CD4-positive, alpha-beta T cell treated with Interleukin-15 for 1 hour (primary cell): ENCODE measurements at places on chromosomes 5 and 9.

DNA sequence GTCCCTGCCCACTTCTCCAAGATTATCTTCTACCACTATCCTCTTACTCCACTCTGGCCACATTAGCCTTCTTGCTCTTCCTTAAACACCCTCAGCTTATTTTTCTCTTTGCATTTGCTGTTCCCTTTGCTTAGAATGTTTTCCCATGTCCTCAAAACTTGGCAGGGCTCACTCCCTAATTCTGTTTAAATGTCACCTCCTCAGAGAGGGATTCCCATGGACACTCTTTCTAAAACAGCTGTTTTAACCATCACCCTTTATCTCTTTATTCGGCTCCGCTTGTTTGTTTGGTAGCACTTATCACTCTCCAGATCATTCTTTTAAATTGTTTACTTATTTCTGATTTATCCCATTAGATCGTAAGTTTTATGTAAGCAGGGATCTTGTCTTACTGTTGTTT lies 278.5 kb downstream of the CWC27 start:
- DNase-seq, result no peak

DNA sequence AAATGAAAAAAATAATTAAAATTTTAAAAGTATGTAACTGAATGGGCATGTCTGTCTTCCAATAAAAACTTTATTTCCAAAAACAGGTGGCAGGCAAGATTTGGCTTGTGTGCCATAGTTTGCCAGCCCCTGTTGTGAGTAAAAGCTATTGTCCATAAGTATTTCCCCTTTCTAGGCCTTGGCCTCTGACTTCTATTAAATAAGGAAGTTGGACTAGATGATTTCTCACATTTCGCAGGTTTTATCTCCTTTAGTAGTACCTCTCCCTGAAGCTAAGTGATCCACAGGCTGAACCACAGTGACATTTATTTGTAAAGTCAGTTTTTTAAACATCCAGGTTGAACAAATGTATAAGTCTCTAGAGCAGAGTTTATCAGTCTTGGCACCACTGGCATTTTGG lies 41.3 kb downstream of the RECK start:
- DNase-seq, result no peak

GRCh38 chr9:88233091-88233490 lies 94.8 kb upstream of the SPATA31C2 start:
- no peak for DNase-seq

DNA sequence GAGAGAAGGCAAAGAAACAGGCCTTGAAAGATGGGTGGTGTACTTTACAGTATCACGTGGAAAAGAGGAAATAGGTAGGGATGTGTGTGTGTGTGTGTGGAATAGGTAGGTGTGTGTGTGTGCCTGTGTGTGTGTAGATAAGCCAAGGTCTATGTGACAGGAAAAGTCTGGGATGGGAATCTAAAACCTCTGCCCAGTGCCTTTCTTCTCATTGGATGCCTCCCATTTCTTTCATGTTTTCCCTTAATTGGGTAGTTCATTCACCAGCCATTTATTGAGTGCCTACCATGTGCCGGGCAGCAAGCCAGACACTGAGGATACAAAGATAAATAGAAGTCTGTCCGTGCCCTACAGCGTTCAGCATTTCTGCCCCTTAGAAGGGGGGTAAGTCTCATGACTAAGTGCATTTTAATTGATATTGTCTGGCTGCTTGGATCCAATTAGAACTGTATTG lies 1.0 kb downstream of the URM1 start:
- no peak for DNase-seq

DNA sequence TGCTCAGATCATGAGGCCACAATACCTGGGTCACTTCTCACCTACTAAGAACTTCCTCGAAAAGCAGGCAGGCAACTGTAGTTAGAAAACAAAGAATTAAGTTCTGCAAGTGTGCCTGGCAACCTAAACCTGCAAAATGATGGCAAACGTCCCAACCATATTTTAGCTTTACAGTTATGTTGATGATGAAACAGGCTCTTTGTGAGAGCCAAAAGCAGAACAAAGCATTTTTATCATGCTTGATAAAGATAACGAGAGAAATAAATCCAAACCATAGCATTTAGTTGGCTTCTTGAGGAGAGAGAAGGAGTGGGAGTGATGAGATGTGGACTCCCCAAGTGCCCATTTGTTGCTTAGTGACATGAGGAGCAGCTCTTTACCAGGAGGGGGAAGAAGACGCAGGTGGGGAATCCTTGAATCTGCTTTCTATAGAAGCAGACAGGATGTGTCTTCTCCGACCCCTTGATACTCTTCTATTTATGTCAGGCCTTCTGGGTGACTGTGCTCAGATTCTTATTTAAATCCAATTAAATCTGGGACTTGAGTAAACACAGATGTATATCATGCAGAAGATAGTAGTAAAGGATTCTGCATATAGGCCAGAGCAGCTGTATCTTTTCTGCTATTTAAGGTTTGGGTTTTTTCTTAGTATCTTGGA lies 221.2 kb downstream of the TMEM167A start:
- DNase-seq, result no peak

DNA sequence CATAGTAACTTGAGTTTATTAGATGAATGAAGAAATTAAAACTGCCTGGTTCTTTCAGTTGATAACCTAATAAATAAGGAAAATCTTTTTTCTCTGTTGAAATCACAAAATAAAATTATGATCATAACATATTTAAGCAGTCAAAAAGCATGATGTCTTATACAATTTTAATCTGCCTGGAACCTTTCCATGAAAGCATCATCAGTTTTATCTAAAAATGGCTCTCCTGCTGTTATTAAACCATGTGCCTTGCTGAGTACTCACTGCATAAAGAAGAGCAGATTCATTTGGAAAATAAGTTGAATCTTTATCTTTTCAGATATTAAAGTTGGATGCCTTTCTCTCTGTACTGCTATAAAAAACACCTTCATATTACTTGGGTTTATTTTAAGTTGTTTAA lies 148.8 kb downstream of the SLC24A2 start:
- DNase-seq, result no peak

GRCh38 chr5:178067755-178068154 lies 45.6 kb upstream of the N4BP3 start:
- no peak for DNase-seq

GRCh38 chr5:161406880-161407279 lies 139.6 kb downstream of the GABRB2 start:
- DNase-seq, result no peak

GRCh38 chr9:2013743-2014475 lies 1.2 kb upstream of the SMARCA2 start:
- DNase-seq, result no peak

- DNase-seq, result no peak
These were observed 50.3 kb downstream of the MAMDC2 start for GRCh38 chr9:70093944-70094343.

DNA sequence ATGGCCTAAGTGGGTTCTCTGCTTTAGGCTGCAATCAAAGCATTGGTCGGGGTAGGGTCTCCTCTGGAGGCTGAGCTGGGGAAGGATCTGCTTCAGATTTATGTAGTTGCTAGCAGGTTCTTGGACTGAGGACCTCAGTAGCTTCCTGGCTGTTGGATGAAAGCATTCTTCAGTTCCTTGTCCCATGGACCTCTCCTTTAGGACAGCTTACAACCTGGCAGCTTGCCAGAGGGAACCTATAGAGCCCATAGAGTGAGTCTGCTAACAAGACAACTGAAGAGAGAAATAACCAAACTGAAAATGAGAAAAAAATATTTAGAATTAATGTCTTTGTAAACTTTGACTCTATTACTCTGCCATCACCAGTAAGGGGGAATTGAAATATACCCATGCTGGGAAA lies 12.4 kb downstream of the MRPS30 start:
- DNase-seq, result no peak

GRCh38 chr5:32426440-32427151 lies 17.9 kb downstream of the ZFR start:
- no peak for DNase-seq

GRCh38 chr9:112761912-112762655 lies 11.5 kb downstream of the SNX30 start:
- no peak for DNase-seq

- DNase-seq, result no peak
These were observed 24.2 kb downstream of the PDGFRB start for GRCh38 chr5:150131461-150131860.

DNA sequence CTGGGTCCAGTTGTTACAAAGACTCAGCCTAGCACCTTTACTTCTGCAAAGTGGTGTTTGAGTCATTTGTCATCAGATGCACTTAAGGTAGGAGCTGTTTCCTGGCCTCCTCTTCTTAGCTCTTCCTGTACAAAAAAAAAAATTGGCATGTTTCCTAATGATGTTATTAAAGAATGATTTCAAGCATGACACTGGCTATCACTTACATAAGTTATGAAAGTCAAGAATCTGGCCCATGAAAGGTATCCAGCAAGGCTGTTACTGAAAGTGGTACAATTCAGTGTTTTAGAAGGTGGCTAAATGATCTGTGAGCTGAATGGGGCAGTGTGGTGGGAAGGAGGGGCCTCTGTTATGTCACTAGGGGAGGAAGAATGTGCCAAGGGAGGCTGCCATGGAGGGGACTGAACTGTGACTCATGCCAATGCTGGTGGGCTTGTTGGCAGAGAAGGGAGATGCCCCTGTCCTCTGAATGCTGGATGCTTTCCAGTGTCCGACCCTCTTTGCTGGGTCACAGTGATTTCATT lies 175.1 kb upstream of the MAP1B start:
- DNase-seq, result no peak

- DNase-seq, result no peak
These were observed 8.8 kb downstream of the ETF1 start for GRCh38 chr5:138533973-138534941.

- no peak for DNase-seq
These were observed 83.8 kb upstream of the RAPGEF1 start for GRCh38 chr9:131823701-131824146.

- no peak for DNase-seq
These were observed 414.0 kb downstream of the ELAVL2 start for GRCh38 chr9:23412046-23412445.

GRCh38 chr5:112049738-112050137 lies 292.7 kb upstream of the NREP start:
- no peak for DNase-seq

DNA sequence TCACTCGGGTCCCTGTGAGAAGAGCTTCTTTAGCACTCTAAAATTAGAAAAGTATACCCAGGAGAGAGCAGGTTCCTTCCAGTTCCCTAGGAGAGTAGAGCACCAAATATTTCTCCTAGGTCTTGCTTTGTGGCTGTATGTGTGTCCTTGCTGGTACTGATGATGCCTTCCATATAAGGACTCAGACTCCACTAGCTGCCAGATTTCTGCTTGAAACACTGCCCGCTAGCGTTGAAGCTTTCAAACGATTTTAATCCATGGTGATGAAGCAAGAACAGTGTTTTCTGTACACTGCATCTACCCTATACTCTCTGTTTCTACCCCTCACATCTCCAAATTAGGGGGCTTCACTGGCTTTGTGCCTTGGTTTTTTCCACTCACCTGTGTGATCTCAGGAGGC lies 2.4 kb upstream of the SMC2 start:
- DNase-seq, result no peak

- DNase-seq, result no peak
These were observed 215.6 kb downstream of the TLE1 start for GRCh38 chr9:81473708-81474107.

- DNase-seq, result no peak
These were observed 50.8 kb downstream of the AMBP start for GRCh38 chr9:114027159-114027862.

GRCh38 chr9:135610290-135611141 lies 28.8 kb downstream of the GLT6D1 start:
- DNase-seq, result no peak

GRCh38 chr9:26262421-26263107 lies 584.3 kb upstream of the TUSC1 start:
- DNase-seq, result no peak

DNA sequence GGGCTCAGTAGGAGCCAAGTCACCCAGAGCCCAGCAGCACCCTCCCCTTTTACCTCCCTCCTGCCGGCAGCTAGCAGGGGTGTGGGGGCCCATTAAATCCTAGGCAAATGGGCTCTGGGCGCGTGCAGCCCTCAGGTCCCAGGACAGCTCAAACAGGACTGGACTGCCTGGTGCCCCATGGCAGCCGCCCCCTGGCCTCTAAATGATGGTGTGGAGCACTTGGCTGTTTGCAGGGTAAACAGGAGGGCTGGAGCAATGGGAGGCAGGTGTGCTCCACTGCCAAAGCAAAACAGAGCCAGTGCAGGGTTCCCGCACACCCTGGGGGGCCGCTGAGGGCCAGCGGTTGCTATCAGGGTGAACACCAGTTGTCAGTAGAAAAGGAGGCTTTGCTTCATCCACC lies 55.9 kb upstream of the C5orf58 start:
- no peak for DNase-seq

DNA sequence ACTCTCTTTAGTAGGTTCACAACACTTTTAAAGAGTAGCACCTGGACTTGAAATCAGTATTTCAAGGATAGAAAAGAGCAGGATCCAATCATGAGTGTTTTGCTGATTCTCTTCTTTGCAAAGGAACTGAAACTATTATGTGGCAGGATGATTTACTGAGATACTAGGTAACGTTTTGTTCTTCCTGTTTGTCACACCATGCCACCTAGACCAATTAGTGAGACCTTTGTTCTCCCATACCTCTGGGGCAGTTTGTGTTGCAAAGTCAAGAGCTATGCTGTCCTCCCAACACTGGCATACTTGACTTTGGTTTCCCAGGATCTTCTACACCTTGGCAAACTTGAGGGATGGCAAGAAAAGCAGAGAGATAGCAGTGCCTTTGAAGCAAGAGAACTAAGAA lies 43.4 kb downstream of the PPP1R2B start:
- no peak for DNase-seq

DNA sequence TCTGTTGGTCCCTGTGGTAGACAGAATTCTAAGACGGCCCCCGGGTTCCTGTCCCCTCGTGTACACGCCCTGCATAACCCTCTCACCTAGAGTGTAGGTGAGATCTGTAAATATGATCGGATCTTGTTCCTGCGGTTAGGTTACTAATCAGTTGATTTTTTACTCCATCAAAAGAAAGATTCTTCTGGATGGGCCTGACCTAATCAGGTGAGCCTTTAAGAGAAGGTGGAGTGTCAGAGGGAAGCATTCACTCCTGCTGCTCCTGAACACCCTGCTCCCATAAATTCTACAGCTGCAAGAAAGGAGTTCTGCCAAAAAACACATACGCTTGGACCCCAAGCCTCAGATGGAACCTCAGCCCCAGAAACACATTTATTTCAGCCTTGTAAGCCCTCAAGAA lies 15.6 kb upstream of the FUBP3 start:
- no peak for DNase-seq

DNA sequence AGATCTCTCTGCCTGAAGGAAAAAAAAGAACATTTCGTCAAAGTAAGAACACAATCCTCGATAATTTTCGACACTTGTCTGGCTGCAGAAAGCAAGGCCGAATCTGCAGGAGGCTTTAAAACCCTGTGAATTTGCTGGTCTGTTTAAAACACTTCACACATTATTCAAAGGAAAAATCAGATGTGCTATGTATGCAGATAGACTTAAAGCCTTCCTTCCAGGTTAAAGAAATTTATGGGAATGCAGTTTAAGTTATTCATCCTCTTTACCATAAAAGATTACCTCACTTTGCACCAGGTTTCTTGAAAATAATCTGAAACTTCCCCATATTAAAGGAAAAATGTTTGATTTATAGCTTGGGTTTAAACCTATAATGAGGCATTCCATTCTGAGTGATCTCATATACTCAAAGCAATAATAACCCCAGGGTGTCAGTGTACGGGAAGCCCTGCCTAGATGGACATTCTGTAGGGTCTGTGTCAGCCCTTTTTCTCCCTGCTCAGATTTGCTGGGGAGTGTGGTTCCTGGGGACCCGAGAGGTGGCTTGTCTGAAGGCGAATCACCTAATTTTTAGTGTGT lies 323.5 kb upstream of the SLC24A2 start:
- no peak for DNase-seq

- DNase-seq, result no peak
These were observed 530.3 kb downstream of the RASEF start for GRCh38 chr9:82532504-82533180.

GRCh38 chr5:94618493-94619328 lies at the start of the genes KIAA0825 and SLF1:
KIAA0825 (minus strand) TSS chr5:94618604; CDS start chr5:94537126, 81,478 bp downstream.
SLF1 (plus strand) TSS chr5:94618669; CDS start chr5:94628811, 10,142 bp downstream.
- DNase-seq, result peak; percentile 82
